Sigmoid colon (tissue), 7 donors: ENCODE measurements at places on chromosomes 1 and 21.

DNA sequence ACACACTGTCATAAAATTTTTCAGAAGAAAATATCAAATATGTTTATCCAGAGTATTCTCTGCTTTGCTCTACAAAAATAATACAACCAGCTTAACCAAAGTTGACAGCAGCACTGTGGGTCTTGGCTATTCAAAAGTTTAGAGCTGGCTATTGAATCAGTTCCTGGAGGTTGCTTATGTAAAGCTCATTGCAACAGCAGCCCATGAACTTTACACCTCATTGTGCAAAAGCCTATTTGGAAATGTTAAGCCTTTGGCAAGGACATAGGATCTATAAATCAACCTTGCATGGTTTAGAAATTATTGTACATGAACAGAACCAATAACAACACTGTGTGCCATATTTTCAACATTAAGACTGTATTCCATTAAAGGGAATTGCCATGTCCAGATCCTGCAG is 714.9 kb downstream of the ADGRL2 start:
- no peak for DNase-seq

DNA sequence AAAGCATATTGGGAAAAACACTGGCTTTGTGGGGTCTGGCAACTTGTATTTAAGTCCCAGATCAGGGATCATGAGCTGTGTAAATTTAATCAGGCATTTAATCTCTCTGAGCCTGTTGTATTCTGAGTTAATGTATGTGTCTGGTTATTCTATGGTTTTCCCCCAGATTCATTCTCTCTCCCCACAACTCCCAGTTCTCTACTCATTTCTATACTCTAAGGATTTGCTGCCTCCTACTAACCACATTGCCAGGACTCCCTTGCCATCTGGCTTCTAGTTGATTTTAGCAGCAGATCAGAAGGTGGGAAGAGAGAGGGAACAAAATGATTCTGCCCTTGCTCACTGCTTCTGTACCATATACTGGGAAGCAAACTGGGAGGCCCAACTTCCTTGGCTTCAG is 31.4 kb upstream of the S1PR1 start:
- no peak for DNase-seq

DNA sequence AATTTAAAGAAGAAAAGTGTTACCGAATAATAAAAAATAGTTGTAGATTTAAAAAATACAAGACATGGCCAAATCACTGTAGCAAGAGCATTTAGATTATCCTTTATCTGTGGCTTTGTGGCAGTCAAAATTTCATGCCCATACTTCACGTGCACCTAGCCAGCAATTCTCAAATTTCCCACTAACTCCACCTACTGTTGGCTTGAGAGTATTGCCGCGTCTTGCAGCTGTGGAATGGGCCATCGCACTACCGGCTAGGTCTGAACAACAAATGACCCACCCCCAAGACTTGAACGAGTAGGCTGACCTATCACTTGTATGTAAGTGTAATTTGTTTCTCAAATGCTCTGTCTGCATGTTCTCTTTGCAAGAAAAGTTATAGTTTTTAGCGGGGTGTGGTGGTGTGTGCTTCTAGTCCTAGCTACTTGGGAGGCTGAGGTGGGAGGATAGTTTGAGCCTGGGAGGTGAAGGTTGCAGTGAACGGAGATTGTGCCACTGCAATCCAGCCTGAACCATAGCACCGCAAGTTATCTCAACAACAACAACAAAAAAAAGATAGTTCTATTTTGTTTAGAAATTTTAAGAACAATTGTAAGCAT is 4.1 kb downstream of the KRTAP13-4 start:
- DNase-seq: no peak

- no peak for DNase-seq
Measured at GRCh38 chr21:43716376-43717165, 2.4 kb upstream of the PDXK start.

DNA sequence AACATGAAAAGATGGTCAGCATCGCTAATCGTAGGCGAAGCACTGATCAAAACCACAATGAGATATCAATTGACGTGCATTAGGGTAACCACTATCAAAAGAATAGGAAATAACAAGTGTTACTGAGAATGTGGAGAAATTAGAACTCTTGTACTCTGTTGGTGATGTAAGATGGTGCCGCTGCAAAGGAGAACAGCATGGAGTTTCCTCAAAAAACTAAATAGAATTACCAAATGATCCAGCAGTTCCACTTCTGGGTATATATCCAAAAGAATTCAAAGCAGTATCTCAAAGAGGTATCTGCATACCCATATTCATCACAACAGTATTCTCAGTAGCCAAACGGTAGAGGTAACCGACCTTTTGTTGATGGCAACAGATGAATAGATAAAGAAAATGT is 8.3 kb upstream of the CD101 start:
- no peak for DNase-seq

- no peak for DNase-seq
Measured at GRCh38 chr1:62128745-62129144, 65.9 kb upstream of the L1TD1 start.

DNA sequence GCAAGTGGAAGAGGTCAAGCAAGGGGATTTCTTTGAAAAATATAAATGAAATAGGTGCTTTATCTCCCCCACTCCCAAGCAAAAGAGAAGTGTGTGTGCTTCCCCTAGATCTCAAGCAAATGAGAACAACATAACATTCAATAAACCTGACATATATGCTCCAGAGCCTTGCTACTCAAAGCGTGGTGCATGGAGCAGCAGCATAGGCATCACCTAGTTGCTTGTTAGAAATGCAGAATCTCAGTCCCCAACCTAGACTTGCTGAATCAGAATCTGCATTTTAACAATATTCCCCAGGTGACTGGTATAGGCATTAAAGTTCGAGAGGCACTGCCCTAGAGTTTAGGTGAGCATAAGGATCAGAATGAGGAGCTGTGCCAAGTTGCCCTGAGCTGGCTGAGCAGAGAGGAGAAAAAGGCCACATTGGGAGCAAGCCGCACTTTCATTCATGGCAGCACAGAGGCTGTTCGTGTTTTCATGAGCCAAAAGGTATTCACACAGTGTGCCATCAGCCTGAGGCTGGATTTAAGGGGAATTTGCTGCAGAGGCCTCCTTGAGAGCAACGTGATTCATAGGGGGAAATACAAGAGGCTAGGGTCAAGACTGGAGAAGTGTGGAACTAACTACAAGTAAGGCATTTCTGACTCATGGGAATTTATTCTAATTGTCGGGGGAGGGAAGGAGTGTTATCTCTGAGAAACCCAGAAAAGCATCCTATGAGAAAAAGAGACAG is 14.3 kb upstream of the LPAR3 start:
- DNase-seq: no peak

DNA sequence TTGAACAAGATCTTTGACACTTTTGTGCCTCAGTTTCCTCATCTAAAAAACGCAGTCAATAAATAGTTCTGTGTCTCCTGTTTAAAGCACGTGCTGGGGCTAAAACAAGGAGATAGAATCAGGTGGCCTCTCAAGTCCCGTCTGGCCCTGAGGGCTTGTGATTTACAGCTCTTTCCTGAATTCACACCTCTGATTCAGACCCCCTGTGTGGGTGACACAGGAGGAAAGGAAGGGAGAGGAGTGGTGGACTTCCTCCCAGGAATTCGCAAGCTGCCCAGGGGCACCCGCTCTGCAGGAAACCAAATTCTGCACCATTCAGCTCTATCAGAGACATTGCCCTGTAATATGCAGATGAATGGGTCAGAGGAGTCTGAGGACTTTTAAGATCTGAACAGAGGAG is 5.2 kb upstream of the PRR9 start:
- no peak for DNase-seq

GRCh38 chr21:43825936-43826622 is 36.7 kb downstream of the RRP1 start:
- DNase-seq: peak; percentile 60

DNA sequence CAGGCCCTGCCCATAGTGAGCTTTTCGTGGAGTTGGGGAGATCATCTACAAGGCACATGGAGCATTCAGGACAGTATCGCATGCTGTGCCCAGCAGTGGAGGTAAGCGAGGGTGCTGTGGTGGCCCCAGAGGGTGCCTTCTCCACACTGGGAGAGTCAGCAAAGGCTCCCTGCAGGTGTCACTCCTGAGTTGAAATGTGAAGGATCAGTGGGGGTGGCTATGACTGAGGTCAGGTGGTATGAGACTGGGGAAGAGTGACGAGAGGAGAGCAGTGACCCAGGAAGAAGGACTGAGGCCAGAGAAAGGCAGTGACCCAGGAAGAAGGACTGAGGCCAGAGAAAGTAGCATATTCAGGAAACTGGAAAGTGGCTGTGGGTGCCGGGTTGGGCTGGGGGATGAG is 53.0 kb downstream of the SPAG17 start:
- no peak for DNase-seq

- no peak for DNase-seq
Measured at GRCh38 chr1:151763990-151764389, 694 bp upstream of the MRPL9 start.

DNA sequence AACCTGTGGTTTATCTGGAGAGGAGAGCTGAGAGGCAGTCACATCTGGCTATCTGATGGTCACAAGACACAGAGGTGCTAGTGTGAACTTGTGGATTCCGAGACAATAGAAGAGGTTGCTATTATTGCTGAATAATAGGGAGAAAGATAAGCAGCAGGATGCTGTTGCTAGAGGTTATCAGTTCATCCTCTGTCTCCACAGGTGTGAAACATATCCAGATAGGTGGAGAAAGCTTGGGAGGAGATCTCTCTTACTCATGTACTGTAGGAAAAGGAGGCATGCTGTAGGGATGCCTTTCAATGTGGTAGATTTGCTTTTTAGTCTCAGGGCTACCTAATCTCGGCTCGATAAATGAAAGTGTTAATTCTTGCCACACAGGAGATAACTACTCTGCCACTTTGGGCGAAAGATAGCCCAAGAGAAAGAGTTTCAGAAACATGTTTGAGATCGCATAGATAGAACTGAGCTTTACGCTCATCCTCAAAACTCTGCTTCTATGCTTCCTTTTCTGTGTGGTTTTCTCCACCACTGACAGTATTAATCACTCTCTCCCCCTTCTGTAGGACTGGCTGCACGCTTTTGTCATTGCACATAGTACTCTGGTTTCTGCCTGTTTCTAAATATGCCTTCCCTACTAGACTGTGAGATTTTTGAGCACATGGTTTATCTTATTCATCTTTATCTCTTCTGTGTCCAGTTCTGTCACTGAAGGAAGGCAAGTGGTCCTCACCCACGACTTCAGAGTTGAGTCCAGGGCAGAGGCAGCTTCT is 36.7 kb upstream of the PLXNA2 start:
- DNase-seq: no peak

DNA sequence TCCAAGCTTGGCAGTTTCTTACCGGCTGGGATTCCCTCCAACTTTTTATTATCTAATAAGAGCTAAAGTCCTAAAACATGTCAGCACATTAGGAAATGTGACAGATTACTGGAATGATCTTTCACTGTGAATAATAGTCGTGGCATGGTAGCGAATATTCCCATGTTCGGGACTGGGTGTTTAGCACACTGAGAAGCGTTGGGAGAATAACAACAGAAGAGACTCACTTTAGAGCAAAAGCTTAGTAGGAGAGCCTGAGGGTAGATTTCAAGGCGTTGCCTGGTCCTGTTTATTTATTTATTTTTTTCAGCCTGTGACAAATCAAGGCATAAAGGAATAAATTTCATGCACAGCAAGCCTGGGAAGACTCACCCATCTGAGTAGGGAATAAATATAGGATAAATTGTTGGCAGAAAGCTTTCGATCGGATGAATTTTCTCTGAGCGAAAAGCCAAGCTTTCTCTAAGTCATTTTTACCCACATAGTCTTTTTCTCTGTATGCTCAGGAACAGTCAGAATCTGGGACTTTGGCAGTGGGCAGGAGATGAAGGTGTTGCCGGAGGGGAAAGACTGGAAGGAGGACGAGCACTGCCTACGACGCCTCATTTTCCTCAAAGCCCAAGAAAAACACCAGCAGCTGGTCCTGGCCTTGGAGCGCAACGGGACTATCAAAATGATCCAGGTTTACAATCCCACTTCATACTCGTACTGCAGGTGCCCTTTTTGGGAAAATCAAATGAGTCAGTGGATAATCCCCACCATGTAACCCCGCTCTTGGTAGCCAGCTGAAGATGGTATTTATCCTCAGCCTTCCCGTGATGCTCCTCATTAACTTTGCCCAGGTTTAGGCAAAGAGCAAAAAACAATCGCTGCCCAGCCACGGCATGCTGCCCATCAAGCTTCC is 97.2 kb downstream of the WDR64 start:
- no peak for DNase-seq

DNA sequence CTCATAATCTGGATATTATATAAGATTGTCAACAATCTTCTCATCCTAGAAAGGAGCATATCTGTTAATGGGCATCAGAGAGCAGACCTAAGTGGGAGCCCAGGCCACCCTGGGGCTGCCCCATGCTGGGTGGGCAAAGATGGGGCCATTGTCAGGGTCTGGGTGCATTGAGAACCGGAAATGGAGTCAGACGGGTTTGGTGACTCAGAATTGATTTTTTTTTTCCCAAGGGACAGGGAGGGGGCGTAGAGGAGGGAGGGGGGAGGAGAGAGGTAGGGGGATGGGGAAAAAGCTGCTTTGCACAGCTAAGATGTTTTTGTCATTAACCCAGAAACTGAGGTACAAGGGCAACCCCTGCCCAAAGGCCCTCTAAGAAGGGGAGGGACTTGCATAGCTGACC is 1.3 kb downstream of the ATXN7L2 start:
- DNase-seq: no peak

DNA sequence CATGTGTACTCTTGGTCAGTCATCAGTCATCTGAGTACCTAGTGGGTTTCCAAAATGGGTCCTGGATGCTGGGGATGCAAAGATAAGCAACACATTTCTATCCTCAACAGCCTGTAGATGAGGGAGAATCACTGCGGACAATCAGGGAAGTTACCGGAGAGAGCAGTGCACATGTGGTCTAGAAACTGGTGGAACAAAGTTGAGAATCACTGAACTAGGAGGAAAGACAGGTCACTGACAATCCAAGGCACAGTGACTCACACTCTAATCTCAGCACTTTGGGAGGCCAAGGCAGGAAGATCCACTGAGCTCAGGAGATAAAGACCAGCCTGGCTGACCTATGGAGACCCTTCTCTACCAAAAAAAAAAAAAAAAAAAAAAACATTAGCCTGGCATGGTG is 31.4 kb upstream of the LGALS8 start:
- no peak for DNase-seq

GRCh38 chr1:6005276-6005917 is 13.2 kb upstream of the NPHP4 start:
- DNase-seq: peak; percentile 48
